Foreskin keratinocyte (primary cell): ENCODE measurements at places on chromosomes 3 and 15.

DNA sequence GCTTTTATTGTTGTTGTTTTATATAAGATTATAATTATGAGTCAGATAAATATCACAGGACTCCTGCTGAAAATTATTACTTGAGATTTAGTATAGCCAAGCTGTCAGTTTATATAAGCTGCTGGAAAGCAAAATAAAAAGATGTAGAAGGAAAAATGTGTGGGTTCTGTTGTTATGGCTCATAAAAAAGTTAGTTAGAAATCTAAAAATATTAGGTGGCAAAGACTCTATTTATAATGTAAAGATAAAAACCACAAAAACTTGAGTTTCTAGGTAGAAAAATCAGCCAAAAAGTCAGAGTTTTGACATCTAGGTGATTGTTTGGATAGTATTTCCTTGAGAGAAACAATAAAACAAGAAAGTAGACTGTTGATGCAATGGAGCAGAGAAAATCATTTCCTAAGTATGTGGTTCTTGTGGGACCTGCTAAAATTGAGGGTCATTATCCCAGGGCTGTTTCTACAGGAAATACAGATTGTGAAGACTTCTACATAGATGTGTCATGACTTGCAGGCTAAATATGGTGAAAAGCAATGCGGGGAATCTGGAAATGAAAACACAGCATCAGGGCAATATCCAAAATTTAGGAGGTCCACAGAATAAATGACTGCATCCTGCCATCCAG, 1109.6 kb upstream of the CADM2 start:
- DNase-seq, result peak; percentile 3

GRCh38 chr3:193506921-193507320, 47.8 kb downstream of the ATP13A4 start:
- DNase-seq, result no peak

GRCh38 chr3:107796791-107797190, 274.0 kb downstream of the BBX start:
- peak; percentile 59 for DNase-seq

DNA sequence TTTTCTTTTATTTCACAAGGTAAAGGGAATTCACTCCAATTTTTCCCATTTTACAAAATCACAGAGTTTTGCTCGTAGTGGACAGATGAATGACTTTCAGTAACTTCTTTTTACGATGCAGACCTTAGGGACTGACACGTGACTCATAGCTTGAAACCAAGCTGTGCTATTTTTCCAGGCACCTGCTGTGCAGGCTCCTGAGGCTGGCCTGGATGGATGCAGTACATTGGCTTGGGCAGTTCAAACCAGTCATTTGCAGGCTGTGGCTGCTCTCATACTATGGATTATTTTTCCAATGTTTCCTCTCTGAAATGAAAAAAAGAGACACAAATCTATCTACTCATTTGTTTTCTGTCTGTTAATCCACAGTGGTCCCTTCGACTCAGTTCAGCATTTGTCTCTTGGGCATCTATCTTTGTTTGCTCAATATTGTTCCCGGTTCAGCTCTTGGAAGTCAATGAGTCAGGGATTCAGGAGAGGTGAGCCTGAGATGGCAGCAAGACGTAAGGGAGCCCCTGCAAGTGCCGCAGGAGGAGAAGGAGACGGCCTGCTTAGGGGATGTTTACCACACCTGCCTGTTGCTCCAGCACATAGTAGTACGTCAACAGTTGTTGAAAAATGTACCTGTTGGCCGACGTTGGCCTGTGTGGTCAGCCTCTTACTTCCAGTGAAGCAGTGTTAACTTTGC, 92.8 kb downstream of the SV2B start:
- no peak for DNase-seq

GRCh38 chr3:67377299-67377698, 277.1 kb downstream of the SUCLG2 start:
- DNase-seq, result no peak
